ENCODE measurements at places on chromosomes 12 and 14. TPM values are rescaled to one million over a fixed set of nuclear protein-coding genes. Genes with fewer than 3 reads are reported as not detected.

GRCh38 chr14:103068351-103069073 lies 11.2 kb upstream of the CDC42BPB start:
- no peak for DNase-seq

GRCh38 chr12:50066402-50066801 lies 9.0 kb downstream of the ASIC1 start:
- no peak for DNase-seq

The NAV3 gene
- 10.5 TPM for polyA plus RNA-seq

- no peak for DNase-seq
These were observed 192.8 kb downstream of the NTF3 start for GRCh38 chr12:5624486-5625272.

DNA sequence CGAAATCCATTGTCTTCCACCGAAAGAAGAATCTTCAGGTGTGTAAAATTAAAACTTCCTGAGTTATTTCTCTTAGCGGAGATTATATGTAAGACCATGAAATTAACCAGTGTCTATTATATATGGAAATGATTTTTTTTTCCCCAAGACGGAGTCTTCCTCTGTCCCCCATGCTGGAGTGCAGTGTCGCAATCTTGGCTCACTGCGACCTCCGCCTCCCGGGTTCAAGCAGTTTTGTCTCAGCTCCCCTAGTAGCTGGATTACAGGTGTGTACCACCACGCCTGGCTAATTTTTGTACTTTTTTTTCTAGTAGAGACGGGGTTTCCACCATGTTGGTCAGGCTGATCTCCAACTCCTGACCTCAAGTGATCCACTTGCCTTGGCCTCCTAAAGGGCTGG lies 2.8 kb downstream of the RAN start:
- DNase-seq, result no peak

- DNase-seq, result no peak
These were observed 9.4 kb downstream of the CLBA1 start for GRCh38 chr14:104994978-104995377.

The SLCO1B1 gene
- not detected for polyA plus RNA-seq
